ENCODE measurements at places on chromosomes 1 and 21.

- no peak for DNase-seq
These were observed 16.0 kb downstream of the ABCA4 start for GRCh38 chr1:94104776-94105580.

GRCh38 chr21:16978309-16978895 lies 534.4 kb upstream of the CXADR start:
- no peak for DNase-seq

- peak; percentile 80 for DNase-seq
These were observed 43.5 kb upstream of the RAB4A start for GRCh38 chr1:229227298-229227919.

- no peak for DNase-seq
These were observed 736.9 kb upstream of the ADAMTS5 start for GRCh38 chr21:27703791-27704190.

DNA sequence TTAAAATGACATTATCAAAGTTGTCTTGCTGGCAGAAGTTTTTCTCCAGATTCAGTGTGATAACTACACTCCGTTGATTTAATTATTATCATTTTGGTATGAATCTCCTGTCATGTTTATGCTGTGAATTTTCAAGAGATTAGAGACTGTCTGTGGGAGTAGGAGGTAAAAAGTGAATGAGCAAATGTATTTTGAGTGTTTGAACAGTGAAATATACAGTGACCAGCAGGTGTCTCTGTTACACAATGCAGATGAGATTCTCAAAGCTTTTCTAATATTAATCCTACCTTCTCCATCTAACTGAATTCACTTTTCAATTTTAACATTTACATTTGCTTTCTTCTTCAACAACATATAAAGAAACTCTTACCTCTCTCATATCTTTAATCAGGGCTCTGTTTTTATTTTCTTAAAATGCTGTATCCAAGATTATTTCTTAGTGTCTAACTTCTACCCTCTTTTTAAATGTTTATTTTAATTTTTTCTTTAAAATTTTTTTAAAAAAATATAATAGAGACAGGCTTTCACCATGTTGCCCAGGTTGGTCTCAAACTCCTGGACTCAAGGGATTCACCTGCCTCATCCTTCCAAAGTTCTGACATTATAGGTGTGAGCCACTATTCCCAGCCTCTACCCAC lies 20.9 kb upstream of the HSPA13 start:
- DNase-seq = no peak

GRCh38 chr1:80023358-80023757 lies 1016.8 kb upstream of the ADGRL4 start:
- no peak for DNase-seq

GRCh38 chr1:119286587-119287181 lies 81.9 kb upstream of the HAO2 start:
- DNase-seq = peak; percentile 5

DNA sequence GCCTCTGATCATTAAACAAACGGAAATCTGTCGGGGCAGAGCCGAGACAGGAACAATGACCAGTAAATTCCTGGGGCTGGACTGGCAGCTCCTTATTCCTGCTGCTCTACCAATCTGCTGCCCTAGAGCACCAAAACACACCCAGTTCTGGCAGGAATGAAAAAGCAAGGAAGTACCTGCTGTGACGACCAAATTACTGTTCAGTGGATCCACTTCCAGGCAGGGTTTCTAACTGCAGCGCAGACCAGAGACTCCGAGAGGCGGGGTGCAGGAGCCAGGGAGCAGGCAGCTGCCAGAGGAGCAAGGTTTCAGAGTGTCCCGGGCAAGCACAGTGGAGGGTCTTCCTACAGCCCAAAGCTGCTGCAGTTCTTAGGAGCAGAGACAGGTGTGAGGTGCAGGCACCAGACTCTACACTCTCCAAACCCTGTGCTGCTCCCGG lies 32.4 kb downstream of the KANK4 start:
- no peak for DNase-seq

- no peak for DNase-seq
These were observed 1.7 kb downstream of the SNAP47 start for GRCh38 chr1:227736814-227737432.

DNA sequence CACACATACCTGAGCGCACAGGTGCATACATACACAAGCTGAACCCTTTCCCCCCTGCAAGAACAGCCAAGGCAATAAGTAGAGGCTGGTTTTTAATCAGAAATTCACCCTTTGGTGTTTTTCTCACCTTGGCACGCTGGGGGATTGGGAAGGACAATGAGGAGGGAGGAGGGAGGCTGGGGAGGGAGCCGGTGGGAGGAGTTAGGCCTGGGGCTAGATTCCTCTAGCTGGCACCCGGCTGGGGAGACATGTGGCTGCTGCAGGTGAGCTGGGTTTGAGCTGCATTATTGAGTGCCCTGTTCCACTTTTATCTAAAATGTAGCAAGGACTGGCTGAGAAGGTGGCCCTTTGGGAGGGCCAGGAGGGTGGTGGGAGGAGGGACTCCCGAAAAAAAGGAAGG lies 97.8 kb upstream of the CSF3R start:
- DNase-seq = no peak

DNA sequence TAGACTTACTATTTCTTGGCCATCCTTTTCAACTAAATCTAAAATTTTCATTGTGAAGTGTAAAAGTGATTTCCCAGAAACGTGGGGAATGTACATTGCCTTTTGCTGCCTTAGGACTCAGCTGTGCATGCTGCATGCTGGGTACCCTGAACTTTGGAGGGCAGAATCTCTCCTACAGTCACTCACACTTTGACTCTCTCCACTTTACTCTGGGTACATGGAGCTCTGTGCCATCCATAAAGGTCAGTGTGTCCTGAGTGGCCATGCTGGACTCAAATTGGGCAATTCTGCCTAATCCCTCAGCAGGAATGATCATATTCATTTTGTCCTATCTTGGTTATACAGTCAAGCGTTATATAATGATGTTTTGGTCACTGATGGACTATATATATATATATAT lies 105.6 kb downstream of the NR5A2 start:
- DNase-seq = no peak

DNA sequence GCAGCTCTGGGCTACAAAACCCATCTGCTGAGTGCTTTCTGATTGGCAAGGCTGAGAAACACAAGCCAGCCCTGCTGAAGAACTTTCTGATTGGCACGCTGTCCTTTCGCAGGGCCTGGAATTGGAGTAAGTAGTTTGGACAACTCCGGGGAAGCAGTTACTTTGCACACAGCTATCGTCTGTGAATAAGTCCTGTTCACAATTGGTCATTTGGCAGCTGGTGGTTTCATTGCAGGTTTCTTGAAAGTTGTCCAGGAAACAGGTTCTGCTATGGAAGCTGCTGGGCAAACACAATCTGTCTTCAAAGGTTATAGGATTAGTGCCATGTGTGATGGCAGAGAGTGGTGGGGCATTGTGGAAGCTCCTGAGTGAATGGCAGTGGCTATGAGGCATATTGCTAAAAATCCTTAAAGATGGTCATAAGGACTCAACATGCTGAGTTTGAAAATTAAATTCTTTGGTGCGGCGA lies at the start of gene KRTAP27-1:
TSS of gene KRTAP27-1 (minus strand) at position 419 of the 469 bp plus-strand sequence. CDS start at position 393, 26 bp downstream.
- no peak for DNase-seq

GRCh38 chr1:36168514-36168913 lies 12.6 kb downstream of the MAP7D1 start:
- no peak for DNase-seq

GRCh38 chr1:42952303-42953001 lies 6.2 kb downstream of the SLC2A1 start:
- no peak for DNase-seq

- DNase-seq = no peak
These were observed 35.8 kb downstream of the TESK2 start for GRCh38 chr1:45455162-45455561.

- peak; percentile 68 for DNase-seq
These were observed 5.8 kb downstream of the VWA1 start for GRCh38 chr1:1441002-1441888.

DNA sequence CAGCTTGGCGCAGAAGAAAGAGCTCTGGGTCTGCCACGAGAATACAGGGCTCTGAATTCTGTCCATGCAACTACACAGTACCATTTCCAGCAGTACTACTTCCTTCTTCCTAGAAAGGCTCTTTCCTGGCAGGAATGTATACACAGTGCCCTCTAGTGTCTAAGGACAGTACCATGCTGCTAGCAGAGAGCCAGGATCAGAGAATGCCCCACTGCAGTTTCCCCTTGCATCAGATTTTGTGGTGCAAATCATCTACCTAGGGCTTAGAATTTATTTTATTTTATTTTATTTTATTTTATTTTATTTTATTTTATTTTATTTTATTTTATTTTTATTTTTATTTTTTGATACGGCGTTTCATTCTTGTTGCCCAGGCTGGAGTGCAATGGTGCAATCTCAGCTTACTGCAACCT lies 50.8 kb downstream of the PAX7 start:
- no peak for DNase-seq

- DNase-seq = no peak
These were observed 754 bp upstream of the NPPA start for GRCh38 chr1:11848373-11848700.

GRCh38 chr1:5850503-5850902 lies 141.7 kb downstream of the NPHP4 start:
- DNase-seq = no peak

DNA sequence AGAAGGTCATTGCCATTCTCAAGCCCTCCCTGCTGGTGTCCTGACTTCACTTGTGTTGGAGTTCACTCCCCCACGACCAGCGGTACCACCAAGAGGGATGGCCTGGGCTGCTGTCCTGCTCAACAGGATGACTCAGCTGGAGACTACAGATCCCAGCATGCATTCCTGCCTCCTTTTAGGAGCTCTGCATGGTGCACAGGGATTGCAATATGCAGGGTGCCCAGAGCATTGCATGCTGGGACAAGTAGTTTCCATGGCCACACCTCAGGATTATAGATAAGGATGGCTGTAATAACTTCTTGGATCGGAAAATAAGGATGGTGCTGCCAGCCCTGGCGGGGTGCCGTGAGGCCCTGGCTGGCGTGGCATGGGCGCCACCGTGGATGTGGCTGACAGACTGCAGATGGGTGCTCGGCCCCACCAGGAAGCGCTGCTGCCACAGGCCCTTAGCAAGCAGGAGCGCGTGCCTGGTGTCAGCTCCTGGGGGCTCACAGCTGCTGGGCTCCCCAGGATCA lies 150.0 kb downstream of the CASZ1 start:
- no peak for DNase-seq

GRCh38 chr1:168136709-168137514 lies at the start of gene GPR161:
Gene GPR161 (minus strand): TSS chr1:168136930. CDS start chr1:168104850, 32,080 bp downstream.
- DNase-seq = peak; percentile 13

- peak; percentile 35 for DNase-seq
These were observed at the start of gene FHAD1 for GRCh38 chr1:15246960-15247614. Gene FHAD1 (plus strand): TSS chr1:15247223. CDS start chr1:15251785, 4,562 bp downstream.

DNA sequence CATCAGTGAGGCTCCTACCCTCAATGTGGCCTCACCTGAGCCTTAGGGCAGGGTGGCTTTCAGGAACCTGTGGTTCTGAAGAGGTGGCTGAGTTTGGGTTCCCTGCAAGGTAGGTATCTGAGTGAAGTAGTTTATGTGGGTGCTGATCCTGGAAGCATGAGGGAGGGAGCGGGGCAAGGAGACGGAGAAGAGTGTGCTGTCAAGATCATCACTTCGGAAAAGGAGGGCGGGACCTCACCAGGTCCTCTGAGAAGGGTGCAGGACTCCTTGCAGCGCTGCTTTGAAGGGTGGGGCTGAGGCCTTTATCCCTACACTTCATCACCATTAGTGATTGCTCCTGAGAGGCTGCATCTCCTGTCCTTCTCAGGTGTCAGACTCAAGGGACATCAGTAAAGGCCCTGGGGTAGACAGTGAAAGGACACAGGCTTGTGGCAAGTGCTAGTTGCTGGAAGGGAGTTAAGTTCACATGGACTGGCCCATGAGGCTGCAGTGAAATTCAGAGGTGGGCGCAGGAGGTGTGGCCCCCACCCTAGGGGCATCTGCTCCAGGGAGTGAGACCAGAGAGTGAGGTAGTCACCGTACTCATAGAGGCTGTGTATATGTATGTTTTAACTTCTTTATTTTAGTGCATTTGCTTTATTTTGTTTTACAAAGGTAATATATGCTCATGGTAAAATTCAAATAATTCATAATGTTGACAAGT lies 57.3 kb upstream of the GALNT2 start:
- no peak for DNase-seq

- no peak for DNase-seq
These were observed 171.6 kb downstream of the S1PR1 start for GRCh38 chr1:101408212-101409042.

DNA sequence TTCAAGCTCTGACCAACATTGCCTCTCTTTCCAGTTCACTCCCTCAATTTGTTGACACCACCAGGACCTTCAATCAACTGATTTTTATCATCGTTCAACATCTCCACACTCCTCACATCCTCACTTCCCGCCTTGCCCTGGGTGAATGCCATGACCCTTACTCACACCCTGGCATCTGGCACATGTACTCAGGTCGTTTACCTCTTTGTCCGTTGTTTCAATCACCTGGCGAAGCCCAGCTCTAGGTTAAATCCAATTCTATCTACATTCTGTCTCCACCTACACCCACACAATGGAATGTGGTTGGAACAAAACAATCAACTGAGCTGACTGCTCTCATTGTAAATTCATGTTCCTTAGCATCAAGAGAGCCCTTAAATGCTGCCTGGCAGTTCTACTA lies 24.2 kb upstream of the TBX15 start:
- DNase-seq = no peak

- no peak for DNase-seq
These were observed 49.9 kb downstream of the CHRM3 start for GRCh38 chr1:239436286-239436685.

GRCh38 chr1:26184883-26185282 lies 5.5 kb upstream of the CATSPER4 start:
- no peak for DNase-seq

DNA sequence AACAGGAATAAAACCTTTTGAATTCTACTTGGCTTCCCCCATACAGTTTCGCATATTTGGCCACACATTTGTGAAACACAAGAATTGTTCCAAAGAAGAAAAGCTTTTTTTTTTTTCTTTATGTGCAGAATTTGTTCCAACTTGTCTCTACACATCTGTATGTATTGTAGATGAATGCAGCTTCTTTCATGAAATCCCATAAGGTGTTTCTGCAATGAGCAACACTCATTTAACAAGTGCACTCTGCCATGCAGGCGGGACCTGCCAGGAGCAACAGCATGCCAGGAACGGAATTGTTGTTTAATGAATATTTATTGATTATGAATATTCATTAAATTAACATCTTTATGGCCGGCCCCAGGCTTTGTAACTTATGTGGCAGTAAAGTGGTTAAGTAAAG lies 1075.0 kb downstream of the TTLL7 start:
- no peak for DNase-seq

- no peak for DNase-seq
These were observed 587 bp downstream of the NKAIN1 start for GRCh38 chr1:31238986-31239613.

- DNase-seq = no peak
These were observed 129.2 kb downstream of the NUF2 start for GRCh38 chr1:163450986-163451385.

DNA sequence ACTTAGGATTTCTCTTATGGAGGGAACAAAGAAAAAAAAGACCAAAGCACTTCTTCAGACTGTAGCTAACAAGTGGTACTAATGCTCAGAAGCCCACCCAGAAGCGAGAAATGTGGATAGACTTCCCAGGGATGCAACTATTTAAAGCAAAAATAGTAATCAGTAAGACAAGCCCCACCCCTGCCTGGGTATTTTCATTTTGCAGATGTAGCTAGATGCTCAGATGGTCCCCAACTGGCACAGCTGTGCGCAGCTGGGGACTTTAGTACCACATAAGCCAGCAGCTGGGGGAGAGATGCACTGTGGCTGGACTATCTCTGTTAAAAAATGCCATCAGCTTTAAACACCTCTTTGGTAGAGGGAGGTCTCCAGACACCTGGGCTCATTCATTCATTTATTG lies 77.8 kb upstream of the SPAG17 start:
- DNase-seq = no peak

GRCh38 chr1:154419620-154420571 lies 14.8 kb downstream of the IL6R start:
- no peak for DNase-seq

- no peak for DNase-seq
These were observed 8.7 kb upstream of the OXCT2 start for GRCh38 chr1:39779821-39780220.

Data from stimulated activated CD4-positive, alpha-beta T cell treated with anti-CD3 and anti-CD28 coated beads, Interleukin-2, amount 100 ng/mL, for 48 hours (primary cell).